ENCODE measurements at places on chromosomes 1 and 21. TPM values are rescaled to one million over a fixed set of nuclear protein-coding genes. Genes with fewer than 3 reads are reported as not detected.
A peak's percentile ranks its signal among the peaks of the same experiment; 100 is the strongest.

GRCh38 chr1:223271085-223271781 lies 92.7 kb downstream of the SUSD4 start:
- H3K27ac ChIP-seq = no peak overlapping the region
- no peaks in the 10 kb centered on the region for H3K27me3 ChIP-seq
- no peak overlapping the region for H3K4me3 ChIP-seq
- H3K36me3 ChIP-seq = no peaks in the 10 kb centered on the region
- no peak for DNase-seq

GRCh38 chr1:45299981-45300668 lies 26.6 kb upstream of the HPDL start:
- peak; percentile 85 for DNase-seq
- no peaks in the 10 kb centered on the region for H3K36me3 ChIP-seq
- H3K27me3 ChIP-seq = no peaks in the 10 kb centered on the region
- H3K4me1 ChIP-seq = no peaks in the 10 kb centered on the region

DNA sequence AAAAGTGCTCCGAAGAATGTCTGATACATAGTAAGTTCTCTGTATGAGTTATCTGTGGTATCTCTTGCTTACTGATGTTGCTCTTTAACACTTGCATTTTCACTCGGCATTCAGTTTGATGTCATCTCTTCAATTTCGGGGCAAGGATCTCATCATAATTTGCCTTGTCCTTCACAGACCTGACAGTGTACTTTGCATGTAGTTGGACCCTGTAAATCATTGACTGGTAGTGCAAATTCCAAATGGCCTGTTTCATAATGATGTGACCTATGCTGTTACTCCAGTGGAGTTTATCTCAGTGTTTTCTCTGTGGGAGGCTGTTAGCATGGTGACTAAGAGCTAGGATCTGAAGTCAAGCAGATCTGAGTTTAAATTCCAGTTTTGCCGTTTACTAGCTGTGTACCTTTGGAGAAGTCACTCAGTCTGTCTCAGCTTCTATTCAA lies 34.2 kb upstream of the ABCD3 start:
- no peak overlapping the region for H3K4me3 ChIP-seq
- peak; percentile 86 for DNase-seq
- peaks cover 14% of the 10 kb centered on the region for H3K4me1 ChIP-seq
- H3K27me3 ChIP-seq = no peaks in the 10 kb centered on the region

DNA sequence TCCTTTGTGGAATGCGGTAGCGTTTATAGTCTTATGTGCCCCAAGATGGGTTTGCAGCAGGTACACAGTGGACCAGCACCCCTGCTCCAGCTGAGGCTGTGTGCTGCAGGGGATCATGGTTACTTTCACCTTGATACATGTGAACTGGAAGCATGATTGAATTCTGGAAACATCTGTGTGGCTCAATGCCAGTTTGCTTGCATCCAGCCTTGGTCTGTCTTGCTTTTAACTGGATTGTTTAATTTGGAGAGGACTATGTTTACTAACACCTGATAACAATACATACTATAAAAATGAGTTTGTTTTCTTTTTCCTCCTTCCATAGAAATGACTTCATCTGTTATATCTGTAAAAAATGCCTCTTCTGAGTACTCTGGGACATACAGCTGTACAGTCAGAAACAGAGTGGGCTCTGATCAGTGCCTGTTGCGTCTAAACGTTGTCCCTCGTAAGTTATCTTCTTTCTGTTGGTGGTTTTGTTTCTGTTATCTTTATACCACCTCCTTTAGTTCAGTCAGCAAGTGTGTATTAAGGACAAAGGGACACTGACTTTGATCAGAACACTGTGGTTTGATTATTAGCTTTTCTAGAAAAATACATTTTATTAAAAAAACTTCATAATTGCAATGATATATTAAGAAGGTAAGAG lies 47.7 kb downstream of the CXADR start:
- no peaks in the 10 kb centered on the region for H3K4me1 ChIP-seq
- no peak overlapping the region for H3K27ac ChIP-seq
- no peaks in the 10 kb centered on the region for H3K27me3 ChIP-seq
- no peak for DNase-seq

Gene NLRP3
- 4.0 TPM for total RNA-seq

- DNase-seq = no peak
- no peaks in the 10 kb centered on the region for H3K36me3 ChIP-seq
- no peaks in the 10 kb centered on the region for H3K27me3 ChIP-seq
- peak overlapping the region; percentile 88 for H3K4me3 ChIP-seq
- no peak overlapping the region for H3K27ac ChIP-seq
Measured at GRCh38 chr1:38872401-38873026, 634 bp downstream of the MYCBP start.

Gene CYP2J2
- 1.0 TPM for total RNA-seq

DNA sequence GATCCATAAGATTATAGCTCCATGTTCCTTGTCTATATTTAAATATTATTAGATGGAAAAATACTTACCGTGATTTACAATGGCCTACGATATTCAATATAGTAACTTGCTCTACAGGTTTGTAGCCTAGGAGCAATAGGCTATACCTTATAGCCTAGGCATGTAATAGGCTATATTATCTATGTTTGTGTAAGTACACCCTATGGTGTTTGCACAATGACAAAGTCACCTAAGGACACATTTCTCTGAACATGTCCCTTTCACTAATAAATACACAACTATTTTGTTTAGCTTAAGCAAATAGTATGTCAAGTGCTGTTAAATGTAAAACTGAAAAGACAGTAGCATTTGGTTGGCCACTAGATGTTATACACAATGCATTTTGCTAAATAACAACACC lies 248.9 kb upstream of the ADGRL4 start:
- H3K36me3 ChIP-seq = no peaks in the 10 kb centered on the region
- no peak for DNase-seq
- H3K27ac ChIP-seq = no peak overlapping the region
- no peaks in the 10 kb centered on the region for H3K4me1 ChIP-seq

- no peak for DNase-seq
- H3K27me3 ChIP-seq = no peaks in the 10 kb centered on the region
Measured at GRCh38 chr1:117685936-117686806, 80.3 kb downstream of the TENT5C start.

Gene CCDC185
- 0.13 TPM for total RNA-seq

DNA sequence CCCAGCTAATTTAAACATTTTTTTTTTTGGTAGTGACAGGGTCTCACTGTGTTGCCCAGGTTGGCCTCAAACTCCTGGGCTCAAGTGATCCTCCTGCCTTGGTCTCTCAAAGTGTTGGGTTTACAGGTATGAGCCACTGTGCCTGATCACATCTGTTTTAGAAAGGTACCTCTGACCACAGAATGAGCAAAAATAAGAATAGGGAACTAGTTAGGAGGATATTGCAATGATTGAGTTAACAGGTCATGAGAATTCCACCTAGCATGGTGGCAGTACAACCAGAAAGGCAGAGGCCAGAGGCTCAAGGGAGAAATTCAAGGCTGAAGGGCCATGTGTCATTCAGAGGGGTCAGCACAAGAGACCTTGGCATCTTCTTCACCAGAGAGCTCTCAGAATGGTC lies 49.6 kb downstream of the ELAPOR1 start:
- no peak overlapping the region for H3K27ac ChIP-seq
- no peaks in the 10 kb centered on the region for H3K36me3 ChIP-seq
- DNase-seq = no peak
- no peaks in the 10 kb centered on the region for H3K27me3 ChIP-seq
- peaks cover 9% of the 10 kb centered on the region for H3K4me1 ChIP-seq

Gene IRF6
- 37.1 TPM for total RNA-seq

GRCh38 chr1:198726455-198726854 lies 87.6 kb downstream of the PTPRC start:
- H3K36me3 ChIP-seq = no peaks in the 10 kb centered on the region
- no peaks in the 10 kb centered on the region for H3K4me1 ChIP-seq
- no peak overlapping the region for H3K27ac ChIP-seq
- DNase-seq = no peak
- H3K27me3 ChIP-seq = no peaks in the 10 kb centered on the region

- no peak for DNase-seq
- peaks cover 19% of the 10 kb centered on the region for H3K4me1 ChIP-seq
- no peak overlapping the region for H3K27ac ChIP-seq
- no peaks in the 10 kb centered on the region for H3K27me3 ChIP-seq
- H3K36me3 ChIP-seq = no peaks in the 10 kb centered on the region
Measured at GRCh38 chr1:165855010-165855838, 27.8 kb downstream of the UCK2 start.

Gene SLC6A17
- total RNA-seq = 2.3 TPM

Gene HEYL
- 32.8 TPM for total RNA-seq

- DNase-seq = no peak
- H3K4me3 ChIP-seq = no peak overlapping the region
- no peak overlapping the region for H3K27ac ChIP-seq
- no peaks in the 10 kb centered on the region for H3K4me1 ChIP-seq
- H3K27me3 ChIP-seq = no peaks in the 10 kb centered on the region
- no peaks in the 10 kb centered on the region for H3K36me3 ChIP-seq
Measured at GRCh38 chr21:41817877-41818855, 51.3 kb upstream of the RIPK4 start.

Gene RNU1-1
- 8,605 TPM for total RNA-seq

Gene LIPI
- not detected for total RNA-seq

- H3K4me1 ChIP-seq = peaks cover 3% of the 10 kb centered on the region
- no peaks in the 10 kb centered on the region for H3K36me3 ChIP-seq
- no peaks in the 10 kb centered on the region for H3K27me3 ChIP-seq
Measured at GRCh38 chr1:56432166-56432971, 147.0 kb downstream of the PLPP3 start.
